ENCODE measurements at places on chromosomes 16 and 17. TPM values are rescaled to one million over a fixed set of nuclear protein-coding genes. Genes with fewer than 3 reads are reported as not detected.

DNA sequence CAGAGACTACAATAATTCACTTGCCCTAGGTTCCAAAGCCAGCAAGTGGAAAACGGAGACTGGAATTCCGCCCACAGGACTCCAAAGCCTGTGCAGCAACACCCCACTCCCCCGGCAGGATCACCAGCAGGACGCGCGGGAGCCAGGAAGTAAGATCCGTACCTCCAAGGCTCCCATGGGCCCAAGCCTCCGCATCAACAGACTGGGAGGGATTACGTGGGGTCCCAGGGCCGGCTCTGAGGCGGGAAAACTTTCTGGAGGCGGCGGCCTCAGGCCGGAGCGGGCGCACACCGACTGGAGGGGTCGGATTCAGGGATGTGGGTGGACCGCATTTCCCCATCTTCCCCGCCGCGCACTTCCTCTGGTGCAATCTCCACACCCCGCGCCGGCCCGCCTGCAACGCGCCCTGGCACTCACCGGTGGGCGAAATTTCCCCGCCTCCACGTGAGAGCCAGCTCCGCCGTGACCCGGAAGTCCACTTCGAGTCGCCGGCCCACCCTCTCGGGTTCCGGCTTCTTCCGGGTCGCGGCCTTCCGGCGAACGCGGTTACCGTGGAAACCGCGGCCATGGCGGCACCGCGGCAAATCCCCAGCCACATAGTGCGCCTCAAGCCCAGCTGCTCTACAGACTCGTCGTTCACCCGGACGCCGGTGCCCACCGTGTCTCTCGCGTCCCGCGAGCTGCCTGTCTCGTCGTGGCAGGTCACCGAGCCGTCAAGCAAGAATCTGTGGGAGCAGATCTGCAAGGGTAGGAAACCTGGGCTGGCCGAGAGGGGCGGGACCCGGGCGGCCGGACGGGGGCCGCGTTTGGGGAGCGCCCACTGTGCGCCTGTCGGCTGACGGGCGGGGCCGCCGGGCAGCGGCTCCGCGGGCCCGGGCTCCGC lies at the start of the genes IQCK and KNOP1:
TSS of gene IQCK (plus strand) at position 531 of the 883 bp plus-strand sequence. CDS start at position 567, 36 bp downstream.
TSS of gene KNOP1 (minus strand) at position 487 of the 883 bp plus-strand sequence. CDS start 3,192 bp downstream, outside the sequence.
- no peaks in the 10 kb centered on the region for H3K27me3 ChIP-seq
- peak within 1 kb of the TSS; percentile 86 for H3K27ac ChIP-seq
- peak within 1 kb of the TSS; percentile 93 for H3K4me3 ChIP-seq
- H3K36me3 ChIP-seq: peaks cover 11% of the 10 kb centered on the region

DNA sequence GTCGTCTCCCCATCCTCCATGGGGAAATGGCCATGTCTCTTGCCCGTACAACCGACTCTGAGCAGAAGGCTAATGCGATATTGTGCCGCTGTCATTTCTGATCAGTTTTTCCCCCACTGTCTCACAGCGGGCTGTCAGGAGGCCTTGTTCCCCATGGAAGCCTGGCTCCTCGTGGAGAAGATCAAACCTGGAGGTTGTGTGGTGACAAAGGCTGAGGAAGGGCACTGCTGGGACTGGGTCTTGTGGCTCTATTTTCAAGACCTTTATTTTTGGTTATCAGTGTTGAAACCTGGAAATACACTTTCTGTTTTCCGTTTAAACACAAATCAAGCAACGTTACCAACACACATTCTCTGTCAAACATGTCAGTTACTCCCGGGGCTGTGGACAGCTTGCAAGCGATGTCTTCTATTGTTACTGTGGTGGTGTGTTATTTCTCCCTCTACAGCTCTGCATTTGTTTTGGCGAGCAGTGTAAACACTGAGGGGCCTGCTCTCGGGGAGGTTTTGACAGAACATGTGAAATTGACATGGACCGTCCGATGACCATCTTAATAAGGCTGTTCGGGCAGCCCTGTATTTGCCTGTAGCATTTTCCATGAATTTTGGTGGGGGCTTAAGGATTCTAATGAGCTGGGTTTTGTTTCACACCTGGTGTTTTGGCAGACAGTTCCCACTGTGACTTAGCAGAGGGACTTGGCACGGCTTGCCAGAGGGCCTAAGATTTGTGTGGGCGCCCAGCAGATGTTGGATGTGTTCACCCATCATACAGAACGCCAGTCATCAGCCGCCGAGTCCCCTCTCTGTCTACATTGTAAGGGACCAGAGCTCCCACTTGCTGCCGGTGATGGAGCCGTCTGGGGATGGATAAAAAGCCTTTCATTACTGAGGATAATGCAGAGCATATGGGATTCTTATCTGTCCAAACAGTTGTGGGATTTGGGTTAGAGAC lies 12.5 kb downstream of the RBFOX1 start:
- no peaks in the 10 kb centered on the region for H3K27me3 ChIP-seq
- no peak overlapping the region for H3K4me3 ChIP-seq

DNA sequence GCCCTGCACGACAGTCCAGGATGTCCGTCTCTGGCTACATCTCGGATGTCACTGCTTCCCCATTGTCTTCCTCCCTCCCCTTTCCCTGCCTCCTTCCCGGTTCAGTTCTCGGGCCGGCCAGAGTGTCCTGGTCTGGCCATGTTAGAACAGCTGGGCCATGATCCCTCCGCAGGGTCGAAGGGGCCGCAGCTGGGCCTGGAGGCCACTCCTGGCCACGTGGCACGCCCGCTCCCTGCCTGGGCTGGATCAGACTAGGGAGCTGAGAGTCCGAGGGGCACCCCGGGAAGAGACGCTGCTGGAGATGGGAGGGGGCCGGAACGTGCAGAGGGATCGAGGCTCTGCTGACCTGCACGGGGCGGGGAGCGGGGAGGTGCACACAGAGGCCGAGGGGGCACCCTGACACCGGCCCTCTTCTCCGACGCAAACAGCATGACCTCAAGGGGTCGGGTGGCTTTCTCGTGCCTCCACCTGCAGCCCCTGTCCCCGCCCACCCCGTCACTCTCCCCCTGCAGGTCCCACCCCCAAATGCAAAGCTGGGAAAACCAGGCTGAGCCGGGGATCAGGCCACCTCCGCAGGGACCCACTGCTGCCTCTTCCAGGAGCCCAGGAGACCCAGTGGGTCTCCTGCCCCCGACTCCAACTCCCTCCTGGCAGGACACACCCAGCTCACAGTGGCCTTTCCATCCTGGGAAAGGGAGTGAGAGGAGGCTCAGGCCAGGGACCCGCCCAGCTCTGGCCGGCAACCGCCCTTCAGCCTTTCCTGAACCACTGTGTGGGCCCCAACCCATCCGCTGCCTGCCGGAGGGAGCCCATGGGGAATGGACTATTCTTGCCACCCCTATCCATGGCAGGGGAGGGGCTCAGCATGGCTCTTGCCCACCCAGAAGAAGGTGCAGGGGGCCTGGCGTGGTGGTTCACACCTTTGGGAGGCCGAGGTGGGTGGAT lies 38.5 kb downstream of the CTU2 start:
- peaks cover 26% of the 10 kb centered on the region for H3K4me1 ChIP-seq
- H3K27me3 ChIP-seq: no peaks in the 10 kb centered on the region
- no peak overlapping the region for H3K4me3 ChIP-seq
- no peak overlapping the region for H3K27ac ChIP-seq
- no peaks in the 10 kb centered on the region for H3K36me3 ChIP-seq

DNA sequence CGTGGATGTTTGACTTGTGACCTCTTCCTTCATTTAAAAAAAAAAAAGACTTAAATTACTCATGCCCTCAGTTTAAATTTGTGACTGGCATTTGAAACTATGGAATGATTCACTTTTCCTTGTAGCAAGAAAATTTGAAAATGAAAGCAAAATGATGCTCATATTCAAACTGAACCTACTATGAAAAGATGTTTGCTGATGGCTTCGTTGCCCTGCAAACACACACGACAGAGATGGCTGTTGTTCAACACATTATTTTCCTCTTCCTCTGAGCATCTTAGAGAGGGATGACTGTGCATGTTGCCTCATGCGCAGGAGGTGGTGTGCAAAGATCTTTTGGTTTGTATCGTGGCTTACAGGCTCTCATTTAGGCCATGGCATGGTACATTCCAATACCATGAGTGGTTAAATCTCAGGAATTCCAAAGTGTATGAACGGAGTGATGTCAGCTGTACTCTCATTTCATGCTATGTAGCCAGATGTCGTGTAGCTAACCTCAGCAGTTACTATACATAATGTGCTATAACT lies 164.5 kb downstream of the PRKCA start:
- no peaks in the 10 kb centered on the region for H3K27me3 ChIP-seq
- peak overlapping the region; percentile 66 for H3K4me3 ChIP-seq
- peaks cover 86% of the 10 kb centered on the region for H3K4me1 ChIP-seq

Gene ANKRD40
- 38.4 TPM for total RNA-seq

DNA sequence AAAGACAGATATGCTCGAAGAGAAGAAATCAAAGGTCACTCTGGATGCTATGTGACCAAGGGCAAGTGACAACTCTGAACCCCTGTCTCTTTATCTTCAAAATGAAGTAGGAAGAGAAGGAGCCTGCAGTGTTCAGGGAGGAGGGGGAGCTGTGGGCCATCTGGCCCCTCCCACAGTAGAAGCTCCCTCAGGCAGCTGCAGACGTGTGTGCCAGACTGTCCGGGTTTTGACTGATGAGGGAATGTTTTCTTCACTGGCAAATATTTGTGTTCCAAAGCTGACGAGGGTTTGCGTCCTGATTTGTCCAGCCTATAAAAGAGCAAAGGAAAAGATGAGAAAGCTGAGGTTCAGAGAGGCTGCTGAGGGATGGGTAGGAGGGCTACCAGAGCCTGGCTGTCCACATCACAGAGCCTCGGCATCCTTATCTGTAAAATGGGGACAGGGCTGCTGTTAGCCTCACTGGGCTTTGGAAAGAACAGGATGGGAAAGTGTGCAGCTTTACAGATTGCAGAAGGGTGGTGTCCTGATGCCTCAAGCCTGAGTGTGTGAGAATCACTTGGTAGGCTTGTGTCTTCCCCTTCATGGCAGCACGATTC lies 1.8 kb upstream of the GINS2 start:
- H3K36me3 ChIP-seq: no peaks in the 10 kb centered on the region
- H3K27ac ChIP-seq: no peak overlapping the region
- H3K4me3 ChIP-seq: no peak overlapping the region
- H3K27me3 ChIP-seq: peaks cover 7% of the 10 kb centered on the region
- H3K4me1 ChIP-seq: peaks cover 14% of the 10 kb centered on the region

GRCh38 chr16:16073891-16074881 lies 124.8 kb downstream of the ABCC1 start:
- peak; percentile 90 for DNase-seq
- H3K27ac ChIP-seq: peak overlapping the region; percentile 88
- peaks cover 54% of the 10 kb centered on the region for H3K36me3 ChIP-seq
- no peaks in the 10 kb centered on the region for H3K27me3 ChIP-seq

All from osteocyte (in vitro differentiated cells).